Sigmoid colon (tissue), 7 donors: ENCODE measurements at places on chromosomes 1 and 21. TPM values are rescaled to one million over a fixed set of nuclear protein-coding genes. Genes with fewer than 3 reads are reported as not detected.
A peak's percentile ranks its signal among the peaks of the same experiment; 100 is the strongest.

The SH3BGR gene
- total RNA-seq, result 6.4 TPM

The CLCA1 gene
- not detected for total RNA-seq

The CD247 gene
- total RNA-seq, result not detected

The TMEM82 gene
- not detected for total RNA-seq

The SPRR2B gene
- not detected for total RNA-seq

The PDPN gene
- total RNA-seq, result 14.7 TPM

- no peak overlapping the region for H3K4me3 ChIP-seq
- no peak overlapping the region for H3K27ac ChIP-seq
- H3K36me3 ChIP-seq, result no peaks in the 10 kb centered on the region
- H3K4me1 ChIP-seq, result no peaks in the 10 kb centered on the region
- no peaks in the 10 kb centered on the region for H3K27me3 ChIP-seq
- DNase-seq, result no peak
Observed at GRCh38 chr1:90821788-90822359, 104.8 kb upstream of the BARHL2 start.

- H3K27me3 ChIP-seq, result no peaks in the 10 kb centered on the region
- DNase-seq, result no peak
- H3K4me1 ChIP-seq, result no peaks in the 10 kb centered on the region
- no peak overlapping the region for H3K4me3 ChIP-seq
- H3K36me3 ChIP-seq, result no peaks in the 10 kb centered on the region
- H3K27ac ChIP-seq, result no peak overlapping the region
Observed at GRCh38 chr1:99281105-99281504, 16.8 kb downstream of the PLPPR4 start.

DNA sequence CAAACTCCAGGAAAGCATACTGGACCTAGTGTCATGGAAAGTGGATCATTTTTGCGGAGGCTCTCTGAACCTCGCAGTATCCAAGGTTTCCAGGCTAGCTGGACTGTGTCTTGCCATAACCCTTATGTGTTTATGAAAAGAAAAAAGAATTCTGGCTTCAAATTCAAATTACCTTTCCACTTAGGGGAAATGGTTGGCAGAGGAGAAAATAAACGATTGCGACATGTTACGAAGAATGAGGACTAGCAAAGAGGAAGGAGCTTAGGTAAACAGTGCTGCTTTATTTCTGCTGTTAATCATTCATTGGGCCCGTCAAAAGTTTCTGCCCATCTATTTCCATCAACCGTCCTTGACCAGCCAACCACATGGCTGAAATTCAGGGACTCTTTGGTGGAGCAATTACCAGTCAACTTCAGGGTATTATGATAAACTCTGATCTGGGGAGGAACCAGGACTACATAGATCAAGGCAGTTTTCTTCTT is at the start of gene C4BPA:
Gene C4BPA (plus strand): TSS at position 342 of the 482 bp plus-strand sequence. CDS start 8,793 bp downstream, outside the sequence.
- H3K27me3 ChIP-seq, result no peaks in the 10 kb centered on the region
- H3K27ac ChIP-seq, result no peak within 1 kb of the TSS
- no peak for DNase-seq

GRCh38 chr1:21495225-21495820 is 13.9 kb upstream of the ALPL start:
- H3K27me3 ChIP-seq, result no peaks in the 10 kb centered on the region
- H3K4me3 ChIP-seq, result no peak overlapping the region
- H3K36me3 ChIP-seq, result no peaks in the 10 kb centered on the region
- no peak overlapping the region for H3K27ac ChIP-seq

DNA sequence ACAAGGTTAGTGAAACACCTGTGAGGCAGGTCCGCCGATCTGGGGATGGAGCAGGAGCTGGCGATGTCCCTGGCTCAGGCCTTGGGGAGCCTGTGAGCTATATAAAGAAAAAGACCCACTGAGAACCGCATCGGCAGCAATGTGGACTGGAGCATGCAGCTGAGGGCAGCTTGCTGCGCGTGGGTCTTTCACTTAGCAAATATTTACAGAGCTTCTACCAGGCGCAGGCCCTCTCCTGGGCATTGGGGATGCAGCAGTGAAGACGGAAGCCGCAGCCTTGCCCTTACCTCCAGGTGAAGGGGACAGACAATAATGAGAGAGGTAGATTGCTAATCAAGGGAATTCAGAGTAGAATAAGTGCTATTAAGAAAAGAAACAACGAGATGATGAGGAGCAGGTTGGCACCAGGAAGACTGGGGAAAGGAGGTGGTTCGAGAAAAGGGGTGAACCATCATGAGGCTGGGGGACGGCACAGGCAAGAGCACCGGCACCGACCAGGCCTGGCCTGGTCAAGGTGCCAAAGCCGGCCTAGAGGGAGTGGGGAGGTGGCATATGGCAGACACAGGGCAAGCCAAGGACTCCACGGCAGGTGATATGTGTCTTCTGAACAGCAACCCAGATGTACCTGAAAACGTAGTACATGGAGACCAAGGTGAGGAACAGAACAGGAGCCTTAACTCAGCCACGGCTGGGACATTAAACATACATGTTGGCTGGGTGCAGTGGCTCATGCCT is 60.7 kb upstream of the PAX7 start:
- no peaks in the 10 kb centered on the region for H3K27me3 ChIP-seq
- no peaks in the 10 kb centered on the region for H3K4me1 ChIP-seq
- no peaks in the 10 kb centered on the region for H3K36me3 ChIP-seq
- H3K4me3 ChIP-seq, result no peak overlapping the region
- no peak overlapping the region for H3K27ac ChIP-seq

- H3K36me3 ChIP-seq, result peaks cover 6% of the 10 kb centered on the region
- peak overlapping the region; percentile 98 for H3K27ac ChIP-seq
- H3K4me3 ChIP-seq, result no peak overlapping the region
- peak; percentile 86 for DNase-seq
- H3K4me1 ChIP-seq, result peaks cover 50% of the 10 kb centered on the region
Observed at GRCh38 chr1:19385869-19386591, 73.9 kb downstream of the SLC66A1 start.

DNA sequence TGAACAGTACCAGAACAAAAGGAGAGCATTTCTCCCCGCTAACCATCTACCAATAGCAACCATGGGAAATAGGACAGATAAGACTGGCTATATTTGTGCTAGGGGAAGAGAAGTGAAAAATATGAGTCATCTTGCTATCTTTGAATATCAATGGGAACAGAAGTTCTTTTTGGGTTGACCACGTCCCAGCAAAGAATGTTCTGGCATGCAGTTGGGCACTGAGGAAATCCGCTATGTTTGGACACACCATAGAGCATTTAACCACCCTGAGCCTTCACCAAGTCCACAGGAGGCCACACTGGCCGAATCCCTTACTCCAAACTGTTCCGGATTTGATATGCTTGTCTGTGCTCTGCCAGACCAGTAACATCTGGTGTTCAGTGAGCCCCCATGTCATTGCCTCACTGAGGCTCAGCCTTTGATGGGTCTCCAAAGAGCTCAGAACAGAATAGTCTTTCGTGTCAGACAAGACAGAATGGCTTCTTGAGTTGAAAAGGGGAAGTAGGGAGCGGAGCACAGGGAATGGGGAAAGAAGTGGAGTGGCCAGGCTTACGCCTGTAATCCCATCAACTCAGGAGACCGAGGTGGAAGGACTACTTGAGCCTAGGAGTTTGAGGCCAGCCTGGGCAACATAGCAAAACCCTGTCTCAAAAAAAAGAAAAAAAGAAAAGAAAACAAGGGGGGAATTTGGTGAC is 81.4 kb downstream of the SMYD2 start:
- H3K4me1 ChIP-seq, result no peaks in the 10 kb centered on the region
- peaks cover 8% of the 10 kb centered on the region for H3K36me3 ChIP-seq

- no peaks in the 10 kb centered on the region for H3K36me3 ChIP-seq
- peaks cover 19% of the 10 kb centered on the region for H3K27me3 ChIP-seq
- H3K4me1 ChIP-seq, result peaks cover under 1% of the 10 kb centered on the region
- DNase-seq, result no peak
- H3K4me3 ChIP-seq, result no peak overlapping the region
Observed at GRCh38 chr1:41409825-41410224, 48.6 kb downstream of the FOXO6 start.

DNA sequence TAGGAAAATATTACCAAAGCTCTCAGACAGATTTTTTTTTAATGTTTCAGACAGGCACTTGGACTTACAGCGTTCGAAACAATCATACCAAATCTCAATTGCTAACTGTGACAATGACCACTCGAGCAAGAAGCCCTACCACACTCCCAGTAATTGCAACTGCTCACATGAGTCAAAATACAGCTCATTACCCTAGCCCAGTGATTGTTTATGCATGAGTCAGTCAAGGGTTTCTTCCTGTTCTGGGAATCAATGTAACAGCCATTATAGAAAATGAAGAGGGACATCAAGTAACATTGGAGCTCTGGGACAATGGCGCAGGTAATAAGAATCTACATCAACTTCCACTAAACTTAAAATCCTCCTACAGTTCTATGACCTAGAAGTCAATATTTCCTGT is 56.1 kb upstream of the SH3GLB1 start:
- H3K36me3 ChIP-seq, result no peaks in the 10 kb centered on the region
- no peaks in the 10 kb centered on the region for H3K4me1 ChIP-seq
- no peak overlapping the region for H3K4me3 ChIP-seq
- H3K27me3 ChIP-seq, result no peaks in the 10 kb centered on the region
- no peak for DNase-seq
- H3K27ac ChIP-seq, result no peak overlapping the region

- H3K27ac ChIP-seq, result no peak overlapping the region
- no peaks in the 10 kb centered on the region for H3K36me3 ChIP-seq
- H3K4me3 ChIP-seq, result no peak overlapping the region
- peaks cover 63% of the 10 kb centered on the region for H3K27me3 ChIP-seq
- DNase-seq, result no peak
Observed at GRCh38 chr1:17909634-17910033, 154.5 kb downstream of the ACTL8 start.

- no peak for DNase-seq
- no peaks in the 10 kb centered on the region for H3K27me3 ChIP-seq
- H3K4me1 ChIP-seq, result no peaks in the 10 kb centered on the region
- H3K4me3 ChIP-seq, result no peak overlapping the region
Observed at GRCh38 chr1:165117482-165117881, 239.0 kb downstream of the LMX1A start.

GRCh38 chr21:46639489-46640386 is 4.3 kb downstream of the PRMT2 start:
- no peaks in the 10 kb centered on the region for H3K27me3 ChIP-seq
- H3K4me3 ChIP-seq, result no peak overlapping the region
- H3K4me1 ChIP-seq, result peaks cover 35% of the 10 kb centered on the region
- no peaks in the 10 kb centered on the region for H3K36me3 ChIP-seq
- no peak overlapping the region for H3K27ac ChIP-seq

DNA sequence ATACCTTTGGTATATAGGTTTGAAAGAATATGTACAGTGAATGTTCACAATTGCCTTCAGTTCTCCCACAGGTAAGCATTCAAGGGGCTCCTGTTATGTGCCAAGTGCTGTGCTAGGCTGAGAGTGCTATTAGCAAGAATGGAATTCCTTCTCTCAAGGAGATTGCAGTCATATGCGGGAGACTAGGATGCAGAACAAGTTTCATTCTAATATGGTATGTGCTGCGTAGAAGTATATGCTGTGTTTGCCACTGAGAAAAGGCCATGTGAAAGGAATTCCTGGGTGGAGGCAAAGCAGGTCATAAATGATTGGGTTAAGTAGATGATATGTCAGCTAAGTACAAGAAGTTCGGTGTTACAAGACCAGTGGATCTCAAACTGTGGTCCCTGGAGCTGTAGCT is 303.0 kb downstream of the GPATCH2 start:
- H3K27me3 ChIP-seq, result no peaks in the 10 kb centered on the region
- no peaks in the 10 kb centered on the region for H3K36me3 ChIP-seq
- no peak for DNase-seq
- peaks cover 13% of the 10 kb centered on the region for H3K4me1 ChIP-seq
- no peak overlapping the region for H3K4me3 ChIP-seq
- no peak overlapping the region for H3K27ac ChIP-seq

DNA sequence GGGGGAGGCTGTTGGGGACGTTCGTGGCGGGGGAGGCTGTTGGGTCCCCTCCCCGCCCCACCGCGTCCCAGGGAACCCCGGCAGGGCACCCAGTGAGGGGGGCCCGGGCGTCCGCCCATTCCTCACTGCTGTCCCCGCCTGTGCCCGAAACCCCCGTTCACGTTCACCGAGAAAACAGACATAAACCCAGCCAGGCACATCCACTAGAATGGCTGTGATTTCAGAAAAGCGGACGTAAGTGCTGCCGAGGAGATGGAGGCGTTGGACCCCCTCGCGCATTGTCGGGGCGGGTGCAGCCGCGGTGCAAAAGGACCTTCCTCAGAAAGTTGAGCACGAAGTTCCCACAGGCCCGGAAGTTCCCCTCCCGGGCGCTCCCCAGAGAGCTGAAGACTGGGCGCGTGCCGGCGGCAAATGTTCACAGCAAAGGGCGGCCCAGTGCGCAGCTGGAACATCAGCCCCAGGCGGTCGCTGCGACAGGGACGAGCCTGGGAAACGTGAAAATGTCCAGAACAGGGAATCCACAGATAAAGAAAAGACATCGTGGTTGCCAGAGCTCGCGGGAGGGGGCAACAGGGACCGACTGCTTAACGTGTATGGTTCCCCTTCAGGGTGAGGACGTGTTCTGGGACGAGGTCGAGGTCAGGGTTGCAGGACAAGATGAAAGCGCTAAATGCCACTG is 18.5 kb upstream of the SAMD11 start:
- no peaks in the 10 kb centered on the region for H3K36me3 ChIP-seq
- peaks cover 21% of the 10 kb centered on the region for H3K4me1 ChIP-seq
- peak; percentile 81 for DNase-seq
